ENCODE measurements at places on chromosomes 4 and X.

- DNase-seq = no peak
These were observed 60.1 kb downstream of the RFC1 start for GRCh38 chr4:39305912-39306677.

- DNase-seq = no peak
These were observed 11.9 kb upstream of the SEL1L3 start for GRCh38 chr4:25874655-25875054.

DNA sequence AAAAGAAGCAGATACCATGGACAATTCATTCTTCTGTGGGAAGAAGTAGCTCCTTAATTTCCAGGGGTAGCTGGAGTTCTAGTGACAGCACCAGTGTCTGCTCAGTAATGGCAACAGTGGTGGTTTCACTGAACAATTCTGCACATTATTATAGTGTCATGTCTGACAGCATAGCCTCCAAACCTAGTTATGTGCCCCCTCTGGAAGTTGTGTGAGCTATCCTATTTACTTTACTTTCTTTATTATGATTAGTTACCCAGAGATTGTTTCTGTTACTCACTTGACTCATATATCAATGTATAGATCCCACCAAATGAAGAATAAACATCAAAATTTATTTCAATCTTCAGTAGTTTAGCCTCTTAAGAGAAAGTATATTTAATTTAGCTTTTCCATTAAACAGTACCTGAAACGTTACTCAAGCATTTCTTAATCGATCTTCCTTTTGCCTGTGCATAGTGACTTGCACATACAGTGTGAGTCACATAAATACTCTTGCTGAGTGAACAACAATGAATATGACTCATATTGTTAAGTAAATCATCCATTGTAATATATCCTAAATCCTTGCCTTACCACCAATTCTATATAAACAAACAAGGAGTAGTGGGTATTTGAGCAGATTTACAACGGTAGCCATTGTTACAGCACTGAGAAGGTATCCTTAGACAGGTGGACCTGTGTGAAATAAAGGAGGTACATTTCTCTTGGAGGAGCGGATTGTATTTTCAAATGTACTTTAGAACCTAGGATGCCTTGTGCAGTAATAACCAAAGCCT lies 534.7 kb downstream of the ANKRD50 start:
- no peak for DNase-seq

GRCh38 chr4:15427701-15428100 lies at the start of gene C1QTNF7:
Gene C1QTNF7 (plus strand): TSS chr4:15428033. CDS start chr4:15435744, 7,711 bp downstream.
- no peak for DNase-seq

Measured in CD4-positive, alpha-beta T cell treated with Interleukin-10 for 1 hour (primary cell).